ENCODE measurements at places on chromosomes 7 and 10. TPM values are rescaled to one million over a fixed set of nuclear protein-coding genes. Genes with fewer than 3 reads are reported as not detected.

- DNase-seq: peak; percentile 34
Measured at GRCh38 chr7:1358376-1359050, 100.8 kb downstream of the MICALL2 start.

The LRIT1 gene
- not detected for total RNA-seq

The C10orf71 gene
- 108 TPM for total RNA-seq

GRCh38 chr10:90936276-90936659 lies 15.4 kb upstream of the ANKRD1 start:
- DNase-seq: no peak

DNA sequence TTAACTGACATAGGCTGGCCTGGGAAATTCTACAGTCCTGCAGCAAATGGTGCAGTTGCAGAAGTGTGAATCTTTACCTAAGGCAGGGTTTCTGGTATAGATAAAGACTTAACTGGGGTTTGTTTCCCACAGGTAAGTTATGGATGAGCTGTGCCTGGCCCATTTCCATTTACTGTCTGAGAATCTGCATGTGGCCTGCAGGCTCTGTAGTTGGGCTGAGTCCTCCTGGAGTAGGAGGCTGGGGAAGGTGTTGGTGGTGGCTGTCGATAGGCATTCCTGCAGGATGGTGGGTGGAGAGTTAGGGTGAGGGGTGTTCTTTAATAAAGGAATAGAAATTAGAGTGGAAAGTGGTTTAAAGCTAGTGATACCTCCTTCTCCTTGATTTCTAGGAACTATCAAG lies 193.5 kb downstream of the AUTS2 start:
- no peak for DNase-seq

- DNase-seq: peak; percentile 70
Measured at GRCh38 chr10:27743877-27744801, 1.5 kb downstream of the MKX start.

DNA sequence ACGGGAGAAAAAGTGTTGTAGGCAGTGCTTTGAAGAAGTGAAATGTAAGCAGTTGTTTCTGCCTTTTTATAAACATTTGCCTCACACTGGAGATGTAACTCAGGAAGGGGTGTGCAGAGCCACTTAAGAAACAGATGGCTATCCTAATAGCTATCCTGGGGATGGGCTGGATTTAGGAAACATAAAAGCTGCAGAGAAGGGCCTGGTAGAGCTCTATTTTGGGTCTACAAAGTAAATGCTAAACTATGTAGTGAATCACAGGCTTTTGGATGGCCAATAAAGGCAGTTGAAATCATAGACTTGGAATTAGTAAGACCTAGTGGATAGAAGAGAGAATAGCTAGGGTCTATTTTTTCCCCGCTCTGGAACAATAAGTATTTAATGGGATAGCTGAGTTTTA lies 79.9 kb upstream of the AGR3 start:
- DNase-seq: no peak

GRCh38 chr10:47027784-47028260 lies 116.6 kb downstream of the PTPN20 start:
- DNase-seq: peak; percentile 31

DNA sequence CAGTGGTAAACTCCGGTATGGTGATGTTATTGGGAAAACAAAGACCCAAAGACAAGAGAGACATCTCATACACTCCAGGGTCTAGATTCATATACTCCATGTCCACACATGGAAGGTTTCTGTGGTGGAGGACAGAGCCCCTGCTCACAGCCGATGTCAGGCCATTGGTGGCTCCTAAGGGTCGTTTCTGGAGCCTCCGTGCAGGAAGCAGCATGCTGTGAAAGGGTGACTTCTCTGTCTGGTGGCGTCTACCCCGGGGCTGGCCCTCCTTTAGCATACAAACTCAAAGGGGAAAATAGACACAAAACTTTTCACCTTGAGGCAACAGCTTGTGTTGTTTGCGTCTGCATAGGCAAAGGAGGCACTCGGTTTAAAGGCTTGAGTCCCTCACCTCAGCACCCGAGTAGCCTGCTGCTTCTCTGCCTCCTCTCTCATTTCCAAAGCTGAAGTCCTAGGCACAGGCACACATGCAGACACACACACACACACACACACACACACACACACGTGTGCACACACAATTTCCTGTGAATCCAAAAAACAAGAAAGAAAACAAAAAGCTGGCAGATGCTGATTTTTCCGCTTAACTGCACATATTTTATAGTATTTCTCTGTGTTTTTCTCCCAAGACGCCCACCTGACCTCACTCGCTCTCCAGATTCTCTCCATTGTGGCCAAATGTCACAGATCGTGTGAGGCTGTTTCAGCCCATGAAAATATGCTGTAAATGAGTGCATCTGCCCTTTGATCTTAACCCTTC lies 601.4 kb upstream of the MGMT start:
- DNase-seq: no peak

DNA sequence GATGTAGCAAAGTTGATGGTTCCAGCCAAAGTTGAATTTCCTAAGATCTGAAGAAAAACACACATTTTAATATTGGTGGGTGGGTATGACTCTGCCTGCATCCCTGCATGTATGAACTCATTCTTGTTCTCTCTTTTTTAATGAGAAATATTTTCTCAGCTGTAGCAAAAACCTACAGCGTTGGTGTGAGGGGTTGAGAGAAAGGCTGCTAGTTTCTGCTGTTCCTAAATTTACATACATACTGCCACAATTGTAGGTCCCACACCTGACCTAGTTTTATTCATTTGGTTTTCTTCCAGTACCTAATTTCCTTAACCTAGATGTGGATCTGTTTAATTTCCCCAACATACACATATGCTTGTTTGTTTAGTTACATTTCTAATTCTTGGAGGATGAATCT lies 4.6 kb downstream of the AGFG2 start:
- no peak for DNase-seq

- no peak for DNase-seq
Measured at GRCh38 chr10:59126991-59127390, 49.5 kb upstream of the PHYHIPL start.

- DNase-seq: no peak
Measured at GRCh38 chr10:23994459-23995046, 214.4 kb upstream of the KIAA1217 start.

The NEUROG3 gene
- not detected for total RNA-seq

- DNase-seq: peak; percentile 51
Measured at GRCh38 chr10:49114718-49115014, 656 bp downstream of the VSTM4 start.

DNA sequence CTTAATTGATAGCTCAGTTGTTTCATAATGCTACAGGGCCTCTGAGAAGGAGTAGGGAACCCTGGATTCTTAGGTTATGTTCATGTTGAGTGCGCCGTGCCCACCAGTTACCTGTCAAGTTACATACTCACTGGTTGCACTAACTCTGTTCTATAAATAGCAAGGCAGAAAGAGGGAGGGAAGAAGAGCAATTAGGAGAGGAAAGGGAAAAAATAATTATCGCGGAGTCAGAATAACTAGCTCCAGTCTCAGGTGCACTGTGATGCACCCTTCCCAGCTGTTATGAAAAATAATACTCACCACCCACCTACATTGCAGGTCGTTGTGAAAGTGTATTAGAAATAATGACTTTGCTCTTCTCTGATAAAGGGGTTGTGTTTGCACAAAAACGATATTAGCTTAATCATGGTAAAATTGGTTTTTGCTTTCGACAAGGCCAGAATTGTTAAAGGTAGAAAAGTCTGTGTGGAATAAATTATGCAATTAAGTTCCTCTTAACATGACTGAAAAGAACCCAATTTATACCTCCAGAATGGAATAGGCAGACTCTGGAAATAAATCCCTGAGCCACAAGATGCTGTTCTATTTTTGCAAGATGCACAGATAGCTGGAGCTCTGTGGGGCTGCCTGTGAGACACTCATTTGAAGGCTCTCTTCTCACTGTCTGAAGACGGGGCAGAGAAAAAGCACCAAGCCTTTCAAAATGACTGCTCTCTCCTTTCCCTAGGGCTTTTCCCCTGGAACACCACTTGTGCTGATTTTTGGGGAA lies 137.6 kb upstream of the PITRM1 start:
- no peak for DNase-seq

DNA sequence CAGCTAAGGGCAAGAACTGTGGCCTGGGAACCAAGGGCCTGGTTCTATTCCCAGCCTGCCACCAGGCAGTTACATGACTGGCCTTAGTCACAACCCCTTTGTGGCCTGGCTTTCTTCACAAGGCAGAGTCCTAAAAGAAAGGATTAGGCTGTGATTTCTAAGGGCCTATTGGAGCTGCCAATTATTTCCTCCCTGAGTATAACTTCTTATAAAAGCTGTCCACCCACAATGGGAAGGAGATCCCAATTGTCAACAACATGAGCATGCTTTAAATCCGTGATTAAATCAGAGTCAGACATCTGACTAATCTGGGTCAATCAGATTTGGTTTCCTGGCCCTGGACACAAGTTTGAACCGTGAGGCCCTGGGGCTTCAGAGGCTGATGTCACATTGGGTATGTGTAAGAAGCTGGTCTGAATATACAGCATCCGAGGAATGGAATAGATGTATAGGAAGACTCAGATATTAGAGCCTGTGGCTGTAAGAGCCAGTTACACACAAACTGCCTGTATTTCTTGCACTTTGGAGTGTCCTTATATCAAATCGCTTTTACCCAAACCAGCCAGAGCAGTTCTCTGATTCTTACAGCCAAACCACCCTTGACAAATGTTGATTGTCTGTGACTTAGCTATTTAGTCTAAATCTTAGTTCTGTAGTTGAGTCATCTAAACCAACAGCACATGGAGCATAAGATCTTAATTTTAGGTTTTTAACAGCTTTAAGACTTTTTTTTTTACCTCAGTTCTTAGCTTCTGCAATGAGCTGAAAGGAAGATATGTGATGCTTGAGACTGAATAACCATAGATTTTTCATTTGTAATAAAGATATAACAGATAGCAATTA lies 61.3 kb downstream of the ABCB4 start:
- DNase-seq: no peak

DNA sequence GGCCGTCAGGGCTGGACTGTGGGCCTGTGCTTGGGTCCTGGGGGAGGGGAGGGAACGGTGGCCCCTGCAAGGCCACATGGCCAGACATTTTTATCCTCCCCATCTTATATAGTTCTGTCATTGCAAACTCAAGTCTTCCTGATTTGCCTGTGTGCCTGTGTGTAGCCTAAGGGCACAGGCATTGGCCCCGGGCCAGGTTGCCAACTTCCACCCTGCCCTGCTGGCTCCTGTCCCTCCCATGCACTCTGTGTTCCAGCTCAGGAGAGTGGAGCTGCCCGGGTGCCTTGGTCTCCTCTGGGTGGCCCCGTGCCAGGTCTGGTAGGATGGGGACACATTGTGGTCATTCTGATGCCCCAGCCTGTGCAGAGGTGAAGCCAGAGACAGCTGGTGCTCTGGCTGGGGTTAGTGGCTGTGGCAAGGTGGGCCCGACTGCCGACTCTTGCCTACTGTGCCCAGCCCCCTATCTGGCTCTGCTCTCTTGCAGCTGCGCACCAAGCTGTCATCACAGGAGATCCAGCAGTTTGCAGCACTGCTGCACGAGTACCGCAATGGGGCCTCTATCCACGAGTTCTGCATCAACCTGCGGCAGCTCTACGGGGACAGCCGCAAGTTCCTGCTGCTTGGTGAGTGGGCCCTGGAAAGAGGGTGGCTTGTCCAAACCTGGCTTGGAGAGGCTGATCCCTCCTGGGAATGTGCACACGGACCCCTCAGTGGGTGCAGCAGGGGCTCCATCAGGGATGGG lies 14.8 kb downstream of the NACAD start:
- DNase-seq: peak; percentile 80

GRCh38 chr10:110437351-110437605 lies 60.4 kb upstream of the DUSP5 start:
- no peak for DNase-seq
